ENCODE measurements at places on chromosomes 6 and 20. TPM values are rescaled to one million over a fixed set of nuclear protein-coding genes. Genes with fewer than 3 reads are reported as not detected.

- DNase-seq: peak; percentile 50
Measured at GRCh38 chr20:36726168-36726567, 19.7 kb downstream of the NDRG3 start.

DNA sequence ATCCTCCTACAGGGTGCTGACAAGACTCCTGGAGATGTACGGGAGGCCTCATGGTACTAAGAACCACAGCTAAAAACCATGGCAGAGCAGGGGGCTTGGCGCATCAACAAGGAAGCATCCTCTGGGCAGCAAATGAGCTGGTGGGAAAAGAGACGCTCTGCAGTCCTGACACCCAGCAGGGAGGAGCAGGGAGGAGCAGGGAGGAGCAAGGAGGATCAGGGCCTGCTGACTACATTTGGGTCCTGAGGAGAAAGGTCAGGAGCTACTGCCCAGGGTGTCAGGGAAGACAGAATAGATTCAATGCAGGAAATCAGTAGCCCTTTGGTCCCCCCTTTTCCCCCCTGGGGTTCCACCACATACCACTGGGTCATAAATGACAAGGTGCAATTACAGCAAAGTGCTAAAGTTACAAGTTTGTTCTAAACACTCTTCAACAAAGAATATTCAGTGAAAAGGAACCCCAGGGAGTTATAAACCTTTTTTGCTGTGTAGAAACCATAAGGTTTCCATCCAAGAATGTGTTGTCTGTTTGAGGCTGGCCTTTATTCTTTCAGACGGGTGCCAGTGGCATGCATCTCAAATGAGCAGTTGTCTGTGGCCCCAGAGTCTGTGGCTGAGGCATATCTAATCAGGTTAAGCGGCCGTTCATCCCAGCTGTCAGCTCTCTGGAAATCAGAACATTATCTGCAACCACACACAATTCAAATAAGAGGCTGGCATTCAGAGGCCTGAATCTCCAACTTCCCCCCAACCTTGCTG lies 325.0 kb downstream of the CDC5L start:
- no peak for DNase-seq

- DNase-seq: no peak
Measured at GRCh38 chr6:33169291-33170175, 22.7 kb downstream of the COL11A2 start.

E2F3 gene
- total RNA-seq: 13.6 TPM

DNA sequence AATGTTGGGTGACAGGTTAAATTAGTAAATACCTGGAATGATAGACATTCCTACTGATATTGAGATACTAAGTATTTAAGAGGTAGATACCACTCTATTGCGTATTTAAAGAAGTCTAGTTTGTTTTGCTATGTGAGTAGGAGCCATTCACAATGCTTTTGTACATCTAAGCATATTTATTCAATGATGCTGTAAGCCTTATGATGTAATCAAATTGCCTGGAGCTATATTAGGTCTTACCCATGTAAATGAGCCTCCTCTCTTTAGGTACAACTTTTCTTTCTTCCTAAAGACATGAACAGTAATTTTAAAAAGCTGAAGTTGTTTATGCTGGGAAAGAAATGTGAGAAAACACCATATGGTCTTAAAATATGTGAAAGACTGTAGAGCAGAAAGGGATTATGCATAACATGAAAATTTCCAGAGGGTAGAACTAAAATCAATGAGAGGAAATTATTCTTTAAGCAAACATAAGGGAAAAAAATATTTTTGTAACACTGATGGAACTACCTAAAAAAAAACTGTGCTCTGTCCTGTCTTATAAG lies 526.7 kb downstream of the EPHA7 start:
- DNase-seq: no peak

DNA sequence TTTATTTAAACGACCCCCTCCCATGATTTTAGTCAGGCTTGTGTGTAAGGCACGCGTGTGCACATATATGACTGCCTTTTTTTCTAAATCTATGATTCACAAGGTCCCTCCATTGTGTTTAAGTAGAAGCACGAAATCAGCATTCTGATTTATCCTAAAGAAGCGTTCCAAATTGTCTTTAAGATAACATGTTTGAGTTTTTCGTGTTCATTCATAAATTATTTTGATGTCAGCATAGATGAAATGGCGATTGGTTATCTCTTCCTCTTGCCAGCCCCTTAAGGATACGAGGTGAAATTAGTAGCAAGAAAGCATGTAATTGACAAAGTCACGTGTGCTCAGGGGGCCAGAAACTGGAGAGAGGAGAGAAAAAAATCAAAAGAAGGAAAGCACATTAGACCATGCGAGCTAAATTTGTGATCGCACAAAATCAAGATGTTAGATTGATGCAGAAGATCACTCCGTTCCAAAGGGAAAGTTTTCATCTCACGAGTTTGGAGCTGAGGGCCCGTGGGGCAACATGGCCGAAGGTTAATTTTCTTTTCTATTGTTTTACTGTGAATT lies at the start of gene LIN28B:
LIN28B (plus strand) TSS at position 377 of the 564 bp plus-strand sequence; CDS start at position 521, 144 bp downstream.
- no peak for DNase-seq

GRCh38 chr6:82525775-82526495 lies 162.3 kb downstream of the TPBG start:
- no peak for DNase-seq

DNA sequence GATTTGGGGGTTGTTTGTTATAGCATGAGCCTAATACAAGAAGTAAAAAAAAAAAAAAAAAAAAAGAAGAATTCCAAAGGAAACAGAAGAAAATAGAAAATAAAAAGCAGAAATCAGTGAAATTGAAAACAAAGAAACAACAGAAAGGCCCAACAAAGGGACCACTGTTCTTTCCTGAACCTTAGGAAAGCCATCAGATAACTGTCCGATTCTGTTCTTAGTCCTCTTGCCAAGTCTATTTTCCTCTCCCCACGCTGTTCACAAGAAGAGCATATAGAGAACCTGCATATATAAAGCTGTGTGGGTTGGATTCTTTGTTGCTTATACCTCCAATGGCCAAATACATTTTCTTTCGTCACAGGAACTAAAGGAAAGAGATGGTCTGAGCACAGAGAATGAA lies 38.0 kb upstream of the IPCEF1 start:
- no peak for DNase-seq

CTCFL gene
- not detected for total RNA-seq
